ENCODE measurements at places on chromosomes 2 and 18. TPM values are rescaled to one million over a fixed set of nuclear protein-coding genes. Genes with fewer than 3 reads are reported as not detected.

Gene PSMA8
- total RNA-seq: not detected

Gene FIGN
- total RNA-seq: not detected

Gene TMEM37
- not detected for total RNA-seq

Gene TMEM169
- total RNA-seq: 0.22 TPM

Gene ANKRD30BL
- not detected for total RNA-seq

Gene TMEM198
- under 0.01 TPM for total RNA-seq

Gene SLC9A4
- not detected for total RNA-seq

Gene SOS1
- 10.5 TPM for total RNA-seq

Gene EHBP1
- total RNA-seq: 22.9 TPM

Gene ODC1
- 32.3 TPM for total RNA-seq

Data from dermis lymphatic vessel endothelial cell (primary cell).